Tongue (tissue), 3 donors: ENCODE measurements at places on chromosomes 7 and 10. TPM values are rescaled to one million over a fixed set of nuclear protein-coding genes. Genes with fewer than 3 reads are reported as not detected.

Gene TM9SF3
- 90.1 TPM for total RNA-seq

Gene ASB10
- total RNA-seq = 4.9 TPM

Gene HYAL4
- not detected for total RNA-seq

Gene WNT2
- 2.7 TPM for total RNA-seq

Gene MBLAC1
- 0.82 TPM for total RNA-seq

Gene SH2D4B
- not detected for total RNA-seq

Gene TAC1
- total RNA-seq = 0.82 TPM

Gene VGF
- not detected for total RNA-seq

Gene PLCE1
- total RNA-seq = 20.3 TPM

Gene WNT8B
- not detected for total RNA-seq

Gene CHST3
- total RNA-seq = 29.6 TPM

Gene CYP3A4
- not detected for total RNA-seq

Gene LRRC4
- total RNA-seq = 0.41 TPM

Gene LYZL2
- not detected for total RNA-seq

Gene EIF5AL1
- total RNA-seq = 0.10 TPM

Gene HECW1
- 0.51 TPM for total RNA-seq

Gene ELMO1
- total RNA-seq = 59.9 TPM

Gene NUTM2E
- total RNA-seq = 0.41 TPM

Gene FGL2
- total RNA-seq = 110 TPM

Gene BTBD16
- 0.41 TPM for total RNA-seq

Gene GBX1
- not detected for total RNA-seq

Gene CREB5
- total RNA-seq = 30.5 TPM

Gene NACAD
- 5.1 TPM for total RNA-seq

Gene PDCD11
- total RNA-seq = 36.0 TPM

Gene PON1
- total RNA-seq = not detected

Gene NEBL
- total RNA-seq = 26.2 TPM

Gene UCN3
- total RNA-seq = not detected

Gene CHRM2
- total RNA-seq = 1.0 TPM

Gene ZNF316
- total RNA-seq = 30.1 TPM

Gene CDNF
- total RNA-seq = 4.8 TPM

Gene LZTS2
- 45.5 TPM for total RNA-seq

Gene MINPP1
- 21.8 TPM for total RNA-seq

Gene SAP25
- 2.9 TPM for total RNA-seq

Gene IQUB
- total RNA-seq = 1.2 TPM

Gene HTRA1
- 102 TPM for total RNA-seq

Gene LRIT1
- total RNA-seq = not detected

Gene CFAP43
- total RNA-seq = 1.1 TPM

Gene CLDN3
- 9.9 TPM for total RNA-seq

Gene OR2A12
- not detected for total RNA-seq

Gene DTX2
- total RNA-seq = 13.5 TPM

Gene AKR1C4
- not detected for total RNA-seq

Gene BLNK
- 2.2 TPM for total RNA-seq

Gene PIK3AP1
- total RNA-seq = 9.8 TPM

Gene VSTM4
- 56.1 TPM for total RNA-seq

Gene LRIT2
- not detected for total RNA-seq

Gene PTN
- 85.1 TPM for total RNA-seq

Gene C10orf62
- total RNA-seq = 0.82 TPM

Gene ANKRD30A
- total RNA-seq = not detected

Gene ANKRD7
- 2.2 TPM for total RNA-seq

Gene PPP1R9A
- 156 TPM for total RNA-seq

Gene SPDYE11
- total RNA-seq = not detected

Gene CABCOCO1
- total RNA-seq = 0.92 TPM

Gene KLF14
- 1.1 TPM for total RNA-seq

Gene FAM180A
- total RNA-seq = 1.4 TPM

Gene ASZ1
- not detected for total RNA-seq

Gene GDF10
- total RNA-seq = 32.6 TPM
